Psoas muscle (tissue), 8 donors: ENCODE measurements at places on chromosomes 16 and 17. TPM values are rescaled to one million over a fixed set of nuclear protein-coding genes. Genes with fewer than 3 reads are reported as not detected.

- no peaks in the 10 kb centered on the region for H3K27me3 ChIP-seq
- no peaks in the 10 kb centered on the region for H3K4me1 ChIP-seq
- H3K27ac ChIP-seq, result no peak overlapping the region
- H3K4me3 ChIP-seq, result no peak overlapping the region
- no peak for DNase-seq
Observed at GRCh38 chr17:68141050-68141449, 105.5 kb downstream of the KPNA2 start.

- no peaks in the 10 kb centered on the region for H3K4me1 ChIP-seq
- no peak for DNase-seq
- peak overlapping the region; percentile 5 for H3K4me3 ChIP-seq
- no peaks in the 10 kb centered on the region for H3K27me3 ChIP-seq
Observed at GRCh38 chr17:31318851-31319661, 2.4 kb downstream of the EVI2A start.

GRCh38 chr17:60258313-60258712 is 108.5 kb downstream of the CA4 start:
- H3K4me3 ChIP-seq, result no peak overlapping the region
- H3K27me3 ChIP-seq, result no peaks in the 10 kb centered on the region
- H3K36me3 ChIP-seq, result no peaks in the 10 kb centered on the region
- no peak overlapping the region for H3K27ac ChIP-seq

- H3K4me1 ChIP-seq, result no peaks in the 10 kb centered on the region
- no peak for DNase-seq
- H3K36me3 ChIP-seq, result no peaks in the 10 kb centered on the region
- H3K4me3 ChIP-seq, result no peak overlapping the region
- H3K27ac ChIP-seq, result no peak overlapping the region
- peaks cover 51% of the 10 kb centered on the region for H3K27me3 ChIP-seq
Observed at GRCh38 chr17:79330229-79330628, 255.6 kb downstream of the ENGASE start.

DNA sequence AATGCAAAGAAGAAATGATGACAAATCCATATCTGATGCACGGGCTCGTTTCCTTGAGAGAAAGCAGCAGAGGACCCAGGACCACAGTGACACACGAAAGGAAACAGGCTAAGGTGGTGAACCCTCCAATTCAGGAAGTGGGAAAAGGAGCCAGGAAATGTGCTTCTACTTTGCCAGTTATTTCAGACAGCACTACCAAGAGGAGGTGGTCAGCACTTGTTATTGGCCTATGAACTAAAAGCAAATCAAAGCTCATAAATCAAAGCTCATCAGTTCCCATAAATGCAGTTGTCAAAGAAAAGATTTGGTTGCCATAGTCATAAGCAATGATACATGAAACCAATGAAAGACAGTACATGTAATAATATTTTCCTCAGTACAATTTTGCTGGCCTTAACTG is 12.6 kb upstream of the CLTC start:
- H3K27me3 ChIP-seq, result no peaks in the 10 kb centered on the region
- no peak for DNase-seq
- no peak overlapping the region for H3K4me3 ChIP-seq
- H3K27ac ChIP-seq, result no peak overlapping the region
- H3K36me3 ChIP-seq, result peaks cover 3% of the 10 kb centered on the region

DNA sequence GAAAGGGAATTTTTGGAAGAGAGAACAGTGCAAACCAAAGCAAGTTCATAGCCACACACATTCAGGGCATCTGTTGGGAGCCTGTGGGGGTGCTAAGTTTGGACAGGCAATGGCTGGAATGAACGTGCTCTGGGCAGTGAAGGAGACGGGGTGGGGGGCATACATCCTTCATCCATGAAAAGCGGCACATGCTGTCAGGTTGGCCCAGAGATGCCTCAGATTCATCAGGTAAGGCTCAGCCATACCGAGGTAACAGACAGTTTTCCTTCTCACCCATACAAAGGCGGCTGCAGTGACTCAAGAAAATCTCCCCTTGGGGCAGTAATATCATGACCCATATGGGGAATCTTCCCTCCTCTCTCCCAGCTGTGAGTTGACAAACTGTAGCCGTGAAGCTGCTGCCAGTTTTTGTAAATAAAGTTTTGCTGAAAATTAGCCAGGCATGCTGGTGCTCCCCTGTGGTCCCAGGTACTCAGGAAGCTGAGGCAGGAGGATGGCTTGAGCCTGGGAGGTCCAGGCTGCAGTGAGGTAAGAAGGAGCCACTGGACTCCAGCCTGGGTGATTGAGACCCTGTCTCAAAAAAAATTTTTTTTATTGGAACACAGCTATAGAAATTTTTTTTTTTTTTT is 9.2 kb upstream of the UBALD2 start:
- H3K36me3 ChIP-seq, result no peaks in the 10 kb centered on the region
- no peak for DNase-seq
- no peaks in the 10 kb centered on the region for H3K27me3 ChIP-seq
- H3K4me1 ChIP-seq, result peaks cover 30% of the 10 kb centered on the region
- no peak overlapping the region for H3K4me3 ChIP-seq
- no peak overlapping the region for H3K27ac ChIP-seq

DNA sequence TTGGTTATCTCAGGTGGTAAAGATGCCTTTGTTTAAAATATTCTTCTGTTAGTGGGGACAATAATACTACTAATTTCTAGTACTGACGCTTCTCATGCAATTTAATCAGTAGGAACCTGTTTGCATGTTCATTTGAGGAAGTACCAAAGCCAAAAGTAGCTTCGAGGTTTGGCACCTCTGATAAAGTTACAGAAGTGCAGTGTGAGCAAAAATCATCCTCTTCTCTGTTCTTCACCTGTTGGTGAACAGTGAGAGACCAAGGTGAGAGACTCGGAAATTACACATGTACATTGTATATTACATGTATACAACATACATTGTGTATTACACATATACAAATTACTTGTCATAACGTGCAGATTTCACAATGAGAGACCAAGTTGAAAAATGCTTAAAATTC is 404.6 kb downstream of the MAF start:
- no peak overlapping the region for H3K27ac ChIP-seq
- no peaks in the 10 kb centered on the region for H3K27me3 ChIP-seq
- DNase-seq, result no peak
- no peak overlapping the region for H3K4me3 ChIP-seq

KRT20 gene
- total RNA-seq, result not detected

DNA sequence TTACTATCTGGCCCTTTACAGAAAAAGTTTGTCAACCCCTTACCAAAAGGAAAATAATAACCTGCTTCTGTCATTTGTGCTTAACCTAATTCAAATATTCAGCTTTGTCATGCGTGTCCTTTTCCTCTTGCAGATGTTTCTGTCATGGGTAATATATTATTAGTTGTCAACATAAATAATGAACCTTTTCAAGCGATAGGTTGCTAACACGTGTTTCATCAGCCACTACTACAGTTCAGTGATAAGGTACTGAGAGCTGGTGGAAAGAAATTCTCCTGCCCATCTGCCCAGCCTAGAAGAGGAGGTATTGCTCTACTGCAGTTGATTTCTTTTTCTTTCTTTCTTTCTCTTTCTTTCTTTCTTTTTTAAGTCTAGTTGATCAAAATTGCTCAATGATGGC is 12.0 kb upstream of the SRSF1 start:
- no peaks in the 10 kb centered on the region for H3K36me3 ChIP-seq
- no peak overlapping the region for H3K27ac ChIP-seq
- H3K27me3 ChIP-seq, result peaks cover 5% of the 10 kb centered on the region
- no peak for DNase-seq
- H3K4me3 ChIP-seq, result no peak overlapping the region

ETV4 gene
- 0.22 TPM for total RNA-seq

- H3K27me3 ChIP-seq, result no peaks in the 10 kb centered on the region
- no peaks in the 10 kb centered on the region for H3K36me3 ChIP-seq
- no peak for DNase-seq
- H3K27ac ChIP-seq, result peak overlapping the region; percentile 50
- H3K4me1 ChIP-seq, result peaks cover 9% of the 10 kb centered on the region
Observed at GRCh38 chr16:85055493-85056210, 28.1 kb downstream of the KIAA0513 start.

GAS2L2 gene
- total RNA-seq, result not detected

DNA sequence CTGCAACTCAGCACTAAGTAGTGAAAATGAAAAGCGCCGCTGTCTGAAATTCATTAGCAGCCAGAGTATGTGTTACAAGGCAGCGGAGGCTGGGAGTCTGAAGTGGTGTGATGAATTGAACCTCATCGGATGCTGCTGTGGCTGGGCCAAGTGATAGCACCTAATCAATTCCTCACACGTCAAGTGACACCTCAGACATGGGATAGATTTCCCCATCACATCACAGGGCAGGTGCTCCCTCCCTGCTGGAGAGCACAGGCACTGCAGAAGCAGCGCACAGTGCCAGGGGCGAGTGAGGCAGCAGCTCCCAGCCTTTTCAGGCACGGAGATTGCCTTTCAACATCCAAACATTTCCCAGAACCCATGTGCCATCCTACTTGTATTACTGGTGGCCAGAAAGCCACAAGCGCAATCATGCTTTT is 32.2 kb downstream of the DRC3 start:
- peak overlapping the region; percentile 69 for H3K27ac ChIP-seq
- H3K36me3 ChIP-seq, result no peaks in the 10 kb centered on the region
- no peaks in the 10 kb centered on the region for H3K27me3 ChIP-seq
- DNase-seq, result peak; percentile 45
- no peak overlapping the region for H3K4me3 ChIP-seq
- H3K4me1 ChIP-seq, result peaks cover 17% of the 10 kb centered on the region

- no peak overlapping the region for H3K27ac ChIP-seq
- H3K4me3 ChIP-seq, result no peak overlapping the region
- no peak for DNase-seq
- H3K36me3 ChIP-seq, result no peaks in the 10 kb centered on the region
- H3K27me3 ChIP-seq, result no peaks in the 10 kb centered on the region
Observed at GRCh38 chr17:33486135-33486885, 193.2 kb upstream of the ASIC2 start.

VASN gene
- total RNA-seq, result 3.3 TPM

DNA sequence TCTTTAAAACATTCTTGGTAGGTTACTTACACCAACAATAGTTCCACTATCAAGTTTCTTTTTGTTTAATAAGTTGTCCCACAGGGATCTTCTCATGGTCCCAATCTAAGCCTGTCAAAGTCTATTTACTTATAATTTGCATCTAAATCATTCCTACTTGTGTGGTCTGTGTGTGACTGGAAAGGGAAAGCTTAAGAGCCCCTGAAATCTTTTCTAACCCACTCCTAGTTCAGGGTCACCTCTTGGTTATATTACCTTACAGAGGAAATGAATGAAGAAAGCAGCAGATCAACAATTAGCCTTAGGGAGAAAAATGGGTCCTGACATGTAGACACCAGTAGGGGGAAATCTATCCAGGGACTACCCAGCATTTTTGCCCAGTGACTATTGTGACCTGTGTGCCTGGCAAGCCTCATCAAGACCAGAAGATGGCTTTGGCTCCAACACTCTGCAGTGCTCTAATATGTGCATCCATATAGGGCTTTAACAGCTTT is 110.4 kb upstream of the HAS3 start:
- H3K36me3 ChIP-seq, result no peaks in the 10 kb centered on the region
- H3K4me3 ChIP-seq, result no peak overlapping the region
- H3K4me1 ChIP-seq, result no peaks in the 10 kb centered on the region
- DNase-seq, result no peak
